Hematopoietic multipotent progenitor cell treated with erythropoietin and hydrocortisone succinate and interleukin-3 and kit ligand, for 4 days (in vitro differentiated cells): ENCODE measurements at places on chromosomes 5 and 9.

DNA sequence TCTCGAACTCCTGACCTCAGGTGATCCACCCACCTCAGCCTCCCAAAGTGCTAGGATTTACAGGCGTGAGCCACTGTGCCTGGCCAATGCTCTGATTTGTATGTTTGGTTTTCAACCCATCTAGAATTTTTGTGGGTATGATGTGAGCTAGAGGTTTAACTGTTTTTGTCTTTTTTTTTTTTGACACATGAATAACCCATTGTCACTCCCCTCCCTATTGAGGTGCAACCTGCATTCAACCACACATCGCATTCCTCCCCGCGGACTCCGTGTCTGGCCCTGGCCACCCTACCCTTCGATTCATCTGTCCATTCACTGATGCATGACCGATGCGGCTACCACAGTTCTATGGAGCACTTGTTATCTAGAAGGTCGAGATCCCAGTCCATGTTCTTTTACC is 9.5 kb upstream of the FAM163B start:
- no peak for DNase-seq

- DNase-seq: peak; percentile 65
Observed at GRCh38 chr5:66653325-66653724, 57.1 kb downstream of the MAST4 start.

DNA sequence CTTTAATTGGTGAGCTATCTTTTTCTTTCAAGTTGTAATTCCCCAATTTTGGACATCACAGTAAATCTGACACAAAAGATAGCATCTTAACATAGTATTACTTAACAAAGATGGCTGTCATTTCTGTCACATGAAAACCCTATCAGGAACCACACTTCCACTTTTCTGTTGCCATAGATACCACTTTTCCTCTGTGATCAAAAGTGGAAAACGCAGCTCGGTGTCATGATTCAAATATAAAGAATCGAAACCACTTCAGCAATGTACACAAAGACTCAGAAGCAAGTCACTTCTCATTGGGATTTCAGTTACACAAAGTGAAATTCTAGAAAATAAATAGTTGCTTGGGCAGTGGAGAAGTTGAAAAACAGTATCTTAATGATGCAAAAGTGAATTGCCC is 524.9 kb upstream of the ITGA1 start:
- DNase-seq: no peak

DNA sequence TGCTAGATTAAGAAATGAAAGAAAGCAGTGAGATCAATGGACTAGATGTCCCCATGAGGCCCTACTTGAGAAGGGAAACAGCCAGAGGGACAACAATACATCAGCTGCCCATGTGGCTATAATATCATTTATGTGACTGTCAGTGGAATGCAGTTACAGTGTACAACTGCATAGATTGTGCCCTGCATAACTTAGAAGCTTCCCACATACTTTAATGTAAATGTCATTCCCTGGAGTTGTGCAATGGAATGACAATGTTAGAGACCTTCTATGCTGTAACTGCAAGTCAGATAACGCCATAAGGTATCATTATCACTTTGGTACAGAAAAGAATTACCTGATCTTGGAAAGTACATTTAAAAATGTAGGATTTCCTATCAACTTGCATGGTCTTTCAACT is 67.4 kb downstream of the FBN2 start:
- DNase-seq: no peak

DNA sequence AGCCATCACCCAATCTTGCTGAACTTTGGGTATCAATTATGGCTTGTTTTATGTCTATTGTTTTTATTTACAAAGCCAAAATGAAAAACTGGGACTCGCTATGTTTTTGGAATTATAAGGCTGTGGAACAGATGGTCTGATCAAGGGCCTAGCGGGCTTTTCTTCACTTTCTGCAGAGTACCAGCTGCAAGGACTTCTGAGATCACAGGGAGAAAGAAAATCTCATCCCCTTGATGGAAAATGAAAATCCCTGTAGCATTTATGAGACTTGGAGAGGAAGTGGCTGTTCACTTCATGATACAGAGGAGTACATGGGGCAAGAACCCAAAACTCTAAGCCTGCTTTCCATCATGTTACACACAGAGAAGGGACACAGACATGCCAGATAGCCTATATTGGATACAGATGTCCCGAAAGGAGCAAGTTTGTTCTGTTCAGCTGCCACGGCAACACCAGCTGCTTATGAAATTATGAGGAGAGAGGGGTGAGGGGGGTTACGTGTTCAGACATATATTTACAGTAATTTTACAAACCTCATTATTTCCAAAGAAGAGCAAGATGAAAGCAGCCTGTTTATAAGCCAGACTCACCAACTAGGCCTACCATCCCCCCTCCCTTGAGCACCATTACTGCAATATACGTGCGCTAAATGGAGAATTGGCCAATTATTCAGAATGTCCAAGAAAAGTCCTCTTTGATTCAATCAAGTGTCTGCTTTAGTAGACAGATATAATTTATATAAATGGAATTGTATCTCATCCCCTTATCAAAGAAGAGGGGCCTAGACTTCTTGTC is 220.0 kb downstream of the MARCHF11 start:
- no peak for DNase-seq

DNA sequence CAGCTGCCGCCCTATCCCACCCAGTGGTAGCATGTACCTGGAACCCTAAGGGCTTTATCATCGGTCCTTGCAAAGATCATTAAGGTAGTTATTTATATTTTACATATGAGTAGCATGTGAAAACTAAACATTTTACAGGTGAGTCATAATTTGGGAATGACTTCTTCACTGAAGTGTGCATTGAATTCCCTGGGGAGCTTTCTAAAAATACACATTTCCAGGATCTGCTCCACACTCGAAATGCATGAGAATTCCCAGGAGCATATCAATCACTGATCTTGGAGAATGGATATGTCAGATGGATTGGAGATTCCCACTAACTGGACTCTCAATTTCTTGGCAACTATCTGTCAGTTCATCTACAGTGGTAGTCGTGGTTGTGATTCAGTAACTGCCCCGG is 717.5 kb downstream of the IRX1 start:
- no peak for DNase-seq

GRCh38 chr9:128540634-128541360 is 11.6 kb upstream of the SPTAN1 start:
- DNase-seq: peak; percentile 21

- no peak for DNase-seq
Observed at GRCh38 chr5:14967166-14967565, 95.6 kb upstream of the ANKH start.

GRCh38 chr5:151030056-151030336 is 9.6 kb downstream of the GPX3 start:
- DNase-seq: no peak

DNA sequence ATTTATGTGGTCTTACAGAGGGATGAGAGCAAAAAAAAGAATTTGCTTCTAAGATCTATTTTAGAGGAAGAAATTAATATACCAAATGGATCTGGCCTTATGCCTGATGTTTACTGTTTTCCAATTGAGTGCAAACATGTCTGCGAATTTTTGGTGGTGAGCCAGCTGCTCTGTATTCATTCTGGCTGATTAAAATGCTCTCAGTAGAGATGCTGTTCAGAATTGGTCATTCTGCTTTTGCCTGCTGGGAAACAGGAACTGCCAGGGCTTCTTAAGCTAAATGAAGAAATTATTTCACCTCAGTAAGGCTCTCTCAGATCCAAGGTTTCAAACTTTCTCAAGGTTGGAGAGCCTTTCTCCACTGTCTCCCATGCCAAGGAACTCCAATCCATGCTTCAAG is 132.0 kb upstream of the SV2C start:
- DNase-seq: no peak

DNA sequence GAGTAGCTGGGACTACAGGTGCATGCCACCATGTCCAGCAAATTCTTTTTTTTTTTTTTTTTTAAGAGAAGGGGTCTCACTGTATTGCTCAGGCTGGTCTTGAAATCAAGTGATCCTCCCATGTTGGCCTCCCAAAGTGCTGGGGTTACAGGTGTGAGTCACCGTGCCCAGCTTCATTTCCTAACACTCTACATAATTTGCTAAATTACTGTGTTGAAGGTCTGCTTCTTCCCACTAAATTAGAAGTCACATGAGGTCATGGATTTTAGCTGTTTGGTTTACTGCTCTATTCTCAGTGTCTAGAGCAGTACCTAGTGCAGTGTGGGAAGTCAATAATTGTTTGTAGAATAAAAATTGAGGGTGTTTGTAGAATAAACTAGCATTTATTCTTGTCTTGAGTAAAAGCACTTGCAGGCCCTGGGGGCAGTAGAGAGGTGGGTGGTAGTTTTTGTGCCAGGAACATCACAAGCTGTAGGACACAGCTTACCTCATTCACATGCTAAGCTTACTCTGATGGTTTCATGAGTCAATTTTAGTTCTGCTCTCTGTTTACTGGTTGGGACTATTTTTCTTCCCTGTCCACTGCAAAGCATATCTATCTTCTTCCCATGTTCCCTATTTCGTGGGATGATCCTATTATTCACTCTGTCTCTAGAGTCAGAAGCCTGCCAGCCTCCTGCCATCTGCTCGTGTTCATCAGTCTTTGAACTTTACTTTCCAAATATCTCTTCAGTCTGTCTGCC is 7.0 kb downstream of the TEX48 start:
- DNase-seq: no peak

DNA sequence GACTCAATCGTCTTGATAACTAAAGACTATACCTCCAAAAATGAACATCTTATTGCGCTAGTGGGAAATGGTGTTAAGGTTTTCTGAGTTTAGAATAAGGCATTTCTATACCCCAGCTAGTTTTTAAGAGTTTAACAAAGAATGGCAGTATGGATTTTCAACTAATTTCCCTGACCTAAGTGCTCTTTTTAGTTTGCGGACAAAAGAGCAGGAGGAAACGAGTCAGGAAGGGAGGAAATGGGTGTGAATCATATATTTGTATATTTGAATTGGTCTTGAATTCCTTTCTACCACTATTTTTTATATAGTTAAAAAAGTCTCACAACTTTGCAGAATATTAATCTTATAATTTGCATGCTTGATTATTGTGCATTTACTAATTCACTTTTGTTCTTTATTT is 516.3 kb upstream of the ZNF608 start:
- DNase-seq: no peak

- DNase-seq: no peak
Observed at GRCh38 chr5:89435347-89435746, 552.4 kb upstream of the MEF2C start.

DNA sequence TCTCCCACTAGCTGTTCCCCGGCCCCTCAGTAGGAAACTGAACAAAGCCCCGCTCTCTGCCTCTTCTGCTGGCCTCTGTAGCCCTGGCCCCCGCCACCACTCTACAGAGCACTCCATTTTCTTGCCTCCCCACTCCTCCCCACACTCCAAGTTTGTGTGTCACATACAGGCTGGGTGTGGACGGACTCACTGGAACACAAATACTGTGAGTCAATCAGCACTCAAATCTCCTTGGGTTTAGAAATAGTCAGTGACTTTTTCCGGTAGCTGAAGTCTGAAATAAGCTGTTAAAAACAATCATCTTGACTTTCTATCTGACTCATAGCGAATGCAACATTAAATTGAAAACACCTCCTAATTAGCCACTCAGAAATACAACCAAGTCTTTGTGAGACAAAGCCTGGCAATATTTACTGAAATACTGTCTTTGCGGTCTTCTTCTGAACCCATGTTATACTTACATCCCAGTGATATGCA is 122.5 kb downstream of the LHFPL2 start:
- peak; percentile 16 for DNase-seq

GRCh38 chr5:151047814-151048425 is 27.5 kb downstream of the GPX3 start:
- peak; percentile 63 for DNase-seq

DNA sequence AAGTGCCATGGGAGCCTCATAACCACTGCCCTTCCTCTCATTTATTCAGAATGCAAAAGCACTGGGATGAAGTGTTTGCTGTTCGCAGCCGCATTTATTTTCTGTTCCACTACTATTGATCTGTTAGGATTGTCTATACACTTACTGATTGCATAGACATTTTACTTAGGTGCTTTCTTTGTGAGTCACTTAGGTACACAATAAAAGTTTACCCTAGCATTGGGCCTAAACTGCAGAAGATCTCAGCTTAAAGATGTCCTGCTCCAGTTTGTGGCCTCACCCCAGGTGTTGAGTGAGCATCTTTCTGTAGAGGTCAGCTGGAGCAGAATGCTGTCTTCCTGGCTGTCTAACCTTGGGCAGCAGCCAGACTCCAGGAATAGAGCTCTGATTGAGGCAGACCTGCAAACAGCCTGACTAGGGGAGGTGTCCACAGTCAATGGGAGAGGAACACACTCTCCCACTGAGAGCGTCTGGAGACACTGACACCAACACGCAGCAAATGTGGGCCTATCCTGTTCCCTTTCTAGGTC is 54.0 kb downstream of the GPR21 start:
- no peak for DNase-seq

DNA sequence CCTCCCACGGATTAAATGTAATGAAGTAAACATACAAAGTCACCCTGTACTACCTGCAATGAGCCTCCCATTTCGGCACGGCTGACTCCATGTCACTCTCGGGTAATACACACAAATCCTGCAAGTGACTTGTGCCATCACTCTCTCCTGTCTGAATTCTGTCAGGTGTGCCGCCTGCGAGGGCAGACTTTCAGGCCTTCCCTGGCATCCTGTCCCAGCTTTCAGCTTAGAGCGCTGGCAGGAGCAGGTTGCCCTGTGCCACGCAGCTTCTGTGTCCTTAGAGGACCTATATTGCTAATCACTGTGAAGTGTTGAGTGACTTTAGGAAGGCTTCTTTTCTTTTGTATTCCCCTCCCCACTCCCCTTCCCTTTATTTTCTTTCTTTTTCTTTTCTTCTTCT is 25.8 kb upstream of the S1PR3 start:
- DNase-seq: no peak

DNA sequence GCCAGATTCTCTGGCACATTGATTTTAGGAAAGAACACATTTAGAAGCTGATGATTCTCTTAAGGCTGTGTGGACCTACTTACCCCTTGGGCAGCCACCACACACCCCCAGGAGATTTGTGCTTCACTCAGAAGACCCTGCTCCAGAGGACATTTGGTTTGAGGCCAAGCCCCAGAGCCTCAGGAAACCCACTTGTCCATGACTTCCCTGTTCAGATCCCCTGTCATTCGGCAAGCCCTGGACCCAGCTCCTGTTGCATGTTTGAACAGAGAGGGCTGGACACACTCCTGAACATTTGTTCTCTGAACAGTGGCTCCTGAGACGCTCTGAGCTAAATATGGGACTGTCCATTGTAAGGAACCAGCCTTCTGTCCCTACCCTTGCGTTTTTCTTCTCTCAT is 82.1 kb downstream of the AMBP start:
- no peak for DNase-seq
